ENCODE measurements at places on chromosomes 2 and 18.

DNA sequence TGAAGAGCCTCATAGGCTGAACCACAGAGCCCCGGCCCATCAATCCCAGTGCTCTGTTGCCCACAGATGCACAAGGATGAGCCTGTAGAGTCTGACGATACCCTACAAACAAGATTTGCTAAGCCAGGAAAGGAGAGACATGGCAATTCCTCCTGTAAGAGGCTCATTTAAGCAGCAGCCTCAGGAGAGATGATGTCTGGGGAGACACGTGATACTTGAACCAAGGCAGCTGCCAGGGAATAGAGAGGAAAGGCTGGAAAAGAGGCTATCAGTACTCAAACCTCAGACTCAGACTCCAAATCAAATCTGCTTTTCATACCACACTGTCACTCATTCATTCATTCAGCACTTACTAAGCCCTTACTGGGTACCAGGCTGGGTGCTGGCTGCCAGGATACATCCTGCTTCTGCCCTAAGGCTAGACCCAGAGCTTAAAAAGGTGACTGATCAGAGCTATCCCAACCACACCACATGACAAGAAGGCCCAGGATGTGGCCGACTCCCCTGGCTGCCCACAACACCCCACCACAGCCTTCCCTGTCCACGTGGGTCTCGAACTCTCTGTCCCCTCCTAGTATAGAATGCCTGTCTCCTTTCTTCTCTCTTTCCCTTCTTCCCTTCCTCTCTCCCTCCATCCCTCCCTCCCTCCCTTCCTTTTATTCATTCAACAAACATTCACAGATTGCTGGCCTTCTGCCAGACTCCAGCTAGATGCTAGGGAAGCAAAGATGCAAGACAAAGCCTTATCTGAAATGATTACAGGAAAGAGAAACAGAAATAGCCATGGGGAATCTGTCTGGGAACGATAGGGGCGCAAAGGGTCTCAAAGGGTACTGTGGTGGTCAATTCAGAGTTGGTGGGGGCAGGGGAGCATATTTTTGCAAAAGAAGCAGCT lies 23.4 kb upstream of the KCNK3 start:
- no peak for DNase-seq

DNA sequence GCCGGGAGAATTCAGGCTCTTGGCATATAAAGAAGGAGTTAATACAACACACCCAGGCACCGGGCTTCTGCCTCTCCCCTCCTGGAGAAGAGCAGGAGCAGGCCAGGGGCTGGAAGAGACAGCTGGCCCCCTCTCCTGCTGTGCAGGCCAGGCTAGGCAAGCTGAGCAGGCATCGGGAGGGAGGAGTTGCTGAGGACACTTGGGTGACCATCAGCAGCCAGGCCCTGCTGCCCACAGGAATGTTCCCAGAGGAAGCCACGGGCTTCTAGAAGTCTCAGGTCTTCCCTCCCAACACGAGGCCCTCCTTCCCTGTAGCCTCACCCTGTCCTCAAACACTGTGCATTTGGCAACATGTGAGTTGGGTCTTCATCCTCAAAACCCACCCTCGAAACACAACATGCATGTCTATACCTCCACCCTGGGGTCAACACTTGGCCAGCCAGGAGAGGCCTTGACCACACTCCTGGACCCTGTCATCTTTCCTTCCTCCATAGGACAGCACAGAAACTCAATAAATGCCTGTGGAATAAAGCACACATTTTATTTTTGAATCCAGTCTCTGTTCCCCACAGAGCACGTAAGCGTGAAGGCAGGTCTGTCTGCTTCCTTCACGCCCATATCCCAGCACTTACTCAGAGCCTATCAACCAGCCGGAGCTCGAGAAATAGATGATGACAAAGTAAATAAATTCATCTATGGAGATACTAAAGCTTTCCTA lies 433.8 kb upstream of the ID2 start:
- no peak for DNase-seq

GRCh38 chr2:32720771-32721170 lies 92.9 kb downstream of the TTC27 start:
- no peak for DNase-seq

GRCh38 chr2:110099471-110100225 lies 16.0 kb downstream of the MALL start:
- DNase-seq: no peak

- DNase-seq: no peak
These were observed 35.8 kb downstream of the RBKS start for GRCh38 chr2:27854229-27854862.

GRCh38 chr2:42030829-42031228 lies 17.0 kb upstream of the PKDCC start:
- DNase-seq: peak; percentile 65

- no peak for DNase-seq
These were observed 26.9 kb downstream of the COL4A3 start for GRCh38 chr2:227191367-227191766.

DNA sequence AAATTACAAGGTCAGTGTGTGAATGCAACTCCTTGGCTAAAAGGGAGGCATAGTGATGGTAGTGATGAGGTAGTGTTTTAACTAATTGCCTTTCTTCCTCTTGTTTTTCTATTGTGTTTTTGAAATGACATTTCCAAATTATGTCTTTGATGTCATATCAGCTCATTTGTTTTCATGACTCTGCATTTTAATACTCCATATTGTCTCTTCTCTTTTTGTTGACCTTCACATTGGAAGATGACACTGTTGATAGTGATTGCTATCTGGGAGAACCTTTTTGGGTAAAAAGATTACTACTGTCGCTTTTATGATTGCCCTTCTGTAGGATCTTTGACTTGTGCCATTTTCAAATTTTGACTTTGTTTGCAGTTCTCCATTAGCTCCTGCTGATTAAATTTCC lies 3.0 kb downstream of the GIGYF2 start:
- no peak for DNase-seq
